CD8-positive, alpha-beta memory T cell (primary cell): ENCODE measurements at places on chromosomes 2 and 18. TPM values are rescaled to one million over a fixed set of nuclear protein-coding genes. Genes with fewer than 3 reads are reported as not detected.

Gene NDC80
- 44.4 TPM for total RNA-seq

Gene ANKRD62
- total RNA-seq, result not detected

GRCh38 chr2:72332720-72333119 is 185.1 kb upstream of the CYP26B1 start:
- no peak overlapping the region for H3K27ac ChIP-seq
- H3K27me3 ChIP-seq, result no peaks in the 10 kb centered on the region
- no peaks in the 10 kb centered on the region for H3K36me3 ChIP-seq

GRCh38 chr2:216259081-216259480 is 113.2 kb downstream of the MARCHF4 start:
- H3K36me3 ChIP-seq, result no peaks in the 10 kb centered on the region
- DNase-seq, result no peak
- no peak overlapping the region for H3K27ac ChIP-seq
- H3K4me1 ChIP-seq, result no peaks in the 10 kb centered on the region

DNA sequence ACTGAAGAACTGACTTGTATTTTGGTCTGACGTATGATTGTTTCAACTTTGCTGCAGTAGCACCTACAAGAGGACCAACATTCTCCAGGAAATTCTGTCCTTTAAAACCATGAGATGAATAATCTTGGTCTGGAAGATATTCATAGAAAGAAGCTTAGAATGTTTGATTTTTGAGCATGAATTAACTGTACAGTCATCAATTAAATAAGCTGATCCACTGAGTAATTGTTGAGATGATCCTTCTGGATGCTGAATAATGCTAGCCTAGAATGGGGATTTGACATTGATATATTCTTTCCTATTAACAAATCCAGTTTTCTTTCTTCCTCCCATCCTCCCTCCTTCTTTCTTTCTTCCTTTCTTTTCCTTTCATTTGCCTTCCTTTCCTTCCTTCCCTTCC is 39.0 kb upstream of the CDK5R2 start:
- H3K27ac ChIP-seq, result no peak overlapping the region
- no peak overlapping the region for H3K4me3 ChIP-seq
- H3K27me3 ChIP-seq, result peaks cover 5% of the 10 kb centered on the region
- H3K36me3 ChIP-seq, result no peaks in the 10 kb centered on the region

- no peaks in the 10 kb centered on the region for H3K36me3 ChIP-seq
- peaks cover 7% of the 10 kb centered on the region for H3K4me1 ChIP-seq
- H3K27me3 ChIP-seq, result no peaks in the 10 kb centered on the region
- H3K27ac ChIP-seq, result no peak overlapping the region
- no peak for DNase-seq
Observed at GRCh38 chr2:111905990-111906735, 7.8 kb downstream of the MERTK start.

DNA sequence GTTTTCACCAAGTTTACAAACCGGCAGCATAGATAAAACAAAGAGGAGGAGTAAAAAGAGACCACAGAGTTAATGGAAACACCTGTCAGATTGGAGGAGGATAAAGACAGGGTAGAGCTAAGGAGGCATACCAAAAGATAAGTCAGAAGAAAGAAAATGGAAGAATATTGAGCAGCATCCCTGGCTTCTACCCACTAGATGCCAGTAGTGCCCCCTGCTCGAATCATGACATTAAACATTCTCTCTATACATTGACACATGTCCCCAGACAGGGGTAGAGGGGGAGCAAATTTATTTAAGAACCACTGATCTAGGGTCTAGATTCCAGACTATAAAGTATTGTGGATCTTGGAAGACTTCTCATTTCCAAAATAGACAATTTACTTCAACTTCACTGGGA is 159.8 kb upstream of the ETAA1 start:
- H3K4me3 ChIP-seq, result no peak overlapping the region
- H3K27me3 ChIP-seq, result no peaks in the 10 kb centered on the region
- DNase-seq, result no peak
- no peaks in the 10 kb centered on the region for H3K36me3 ChIP-seq
- no peak overlapping the region for H3K27ac ChIP-seq
- H3K4me1 ChIP-seq, result no peaks in the 10 kb centered on the region
